Stimulated activated CD4-positive, alpha-beta T cell treated with anti-CD3 and anti-CD28 coated beads, Interleukin-15, amount 100 ng/mL, for 48 hours (primary cell): ENCODE measurements at places on chromosomes 5 and 9.

DNA sequence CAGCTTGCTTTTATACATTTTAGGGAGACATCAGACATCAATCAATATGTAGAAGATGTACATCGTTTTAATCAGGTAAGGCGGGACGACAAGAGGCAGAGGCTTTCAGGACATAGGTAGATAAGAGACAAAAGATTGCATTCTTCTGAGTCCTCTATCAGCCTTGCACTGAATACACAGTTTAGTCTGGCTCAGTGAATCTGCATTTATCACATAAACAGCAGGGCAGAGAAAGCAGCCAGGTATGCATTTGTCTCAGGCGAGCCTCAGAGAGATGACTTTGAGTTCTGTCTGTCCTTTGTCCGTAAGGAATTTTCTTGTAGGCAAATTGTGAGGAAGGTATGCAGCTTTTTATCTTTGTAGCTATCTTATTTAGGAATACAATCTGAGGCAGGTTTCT is 202.8 kb upstream of the TAS2R1 start:
- no peak for DNase-seq

GRCh38 chr5:141560725-141561483 is 57.9 kb downstream of the DIAPH1 start:
- DNase-seq: no peak

DNA sequence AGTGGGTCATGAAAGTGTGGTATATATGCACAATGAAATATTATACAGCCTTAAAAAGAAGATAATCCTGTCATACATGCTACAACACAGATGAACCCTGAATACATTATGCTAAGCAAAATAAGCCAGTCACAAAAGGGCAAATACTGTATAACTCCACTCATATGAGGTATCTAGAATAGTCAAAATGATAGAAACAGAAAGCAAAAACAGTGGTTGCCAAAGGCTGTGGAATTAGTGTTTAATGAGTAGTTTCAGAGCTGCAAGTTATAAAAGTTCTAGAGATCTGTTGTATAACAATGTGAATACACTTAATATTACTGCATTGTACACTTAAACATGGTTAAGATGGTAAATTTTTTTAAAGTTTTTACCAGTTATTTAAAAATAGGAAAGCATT is 135.0 kb downstream of the OXCT1 start:
- DNase-seq: no peak

- no peak for DNase-seq
Observed at GRCh38 chr5:154345255-154345952, 100.4 kb upstream of the SAP30L start.

GRCh38 chr9:76456202-76456926 is 2.6 kb upstream of the GCNT1 start:
- DNase-seq: no peak

DNA sequence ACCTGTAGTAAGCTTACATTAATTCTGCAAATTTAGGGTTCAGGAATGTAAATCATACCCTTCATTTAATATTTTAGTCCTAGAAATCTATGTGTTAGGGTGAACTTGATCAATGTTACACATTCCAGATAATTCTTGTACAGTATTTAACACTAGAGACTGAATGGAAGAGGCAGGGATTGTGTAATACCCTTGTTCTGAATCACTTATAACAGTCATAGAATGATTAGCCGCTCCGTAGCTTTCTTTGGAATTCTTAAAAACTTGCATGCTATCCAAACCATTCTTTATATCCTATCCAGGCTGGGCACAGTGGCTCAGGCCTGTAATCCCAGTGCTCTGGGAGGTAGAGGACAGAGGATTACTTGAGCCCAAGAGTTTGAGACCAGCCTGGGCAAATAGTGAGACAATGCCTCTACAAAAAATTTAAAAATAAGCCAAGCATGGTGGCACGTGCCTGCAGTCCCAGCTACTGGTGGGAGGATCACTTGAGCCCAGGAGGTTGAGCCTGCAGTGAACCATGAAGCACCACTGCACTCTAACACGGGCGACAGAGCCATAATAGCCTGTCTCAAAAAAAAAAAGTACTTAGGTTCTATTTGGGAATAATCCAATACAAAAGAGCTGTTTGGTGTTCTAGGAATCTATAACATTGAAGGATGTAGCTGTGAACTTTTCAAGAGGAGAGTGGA is 8.3 kb downstream of the ZNF483 start:
- no peak for DNase-seq

GRCh38 chr5:60810438-60811085 is 33.5 kb downstream of the ELOVL7 start:
- DNase-seq: no peak

GRCh38 chr5:97136475-97136874 is 5.9 kb downstream of the LIX1 start:
- DNase-seq: no peak

GRCh38 chr5:43168175-43168574 is 23.9 kb upstream of the NIM1K start:
- no peak for DNase-seq

GRCh38 chr5:544675-545355 is 20.6 kb upstream of the SLC9A3 start:
- no peak for DNase-seq

- no peak for DNase-seq
Observed at GRCh38 chr9:32339424-32339823, 45.0 kb upstream of the ACO1 start.

- no peak for DNase-seq
Observed at GRCh38 chr5:112646139-112646936, 91.3 kb upstream of the APC start.

DNA sequence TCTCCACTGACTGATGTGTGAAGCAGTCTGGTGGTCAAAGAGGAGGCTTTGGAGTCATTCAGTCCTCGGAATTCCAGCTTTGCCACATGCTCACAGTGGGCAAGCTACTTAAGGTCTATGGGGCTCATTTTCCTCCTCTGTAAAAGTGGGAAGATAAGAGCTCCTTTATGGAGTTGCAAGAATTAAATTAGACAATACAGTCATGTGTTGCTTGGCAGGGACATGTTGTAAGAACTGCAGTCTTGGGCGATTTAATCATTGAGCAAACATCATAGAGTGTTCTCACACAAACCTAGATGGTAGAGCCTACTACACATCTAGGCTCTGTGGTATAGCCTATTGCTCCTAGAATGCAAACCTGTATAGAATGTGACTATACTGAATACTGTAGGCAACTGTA is 253.9 kb downstream of the SH3GL2 start:
- no peak for DNase-seq

DNA sequence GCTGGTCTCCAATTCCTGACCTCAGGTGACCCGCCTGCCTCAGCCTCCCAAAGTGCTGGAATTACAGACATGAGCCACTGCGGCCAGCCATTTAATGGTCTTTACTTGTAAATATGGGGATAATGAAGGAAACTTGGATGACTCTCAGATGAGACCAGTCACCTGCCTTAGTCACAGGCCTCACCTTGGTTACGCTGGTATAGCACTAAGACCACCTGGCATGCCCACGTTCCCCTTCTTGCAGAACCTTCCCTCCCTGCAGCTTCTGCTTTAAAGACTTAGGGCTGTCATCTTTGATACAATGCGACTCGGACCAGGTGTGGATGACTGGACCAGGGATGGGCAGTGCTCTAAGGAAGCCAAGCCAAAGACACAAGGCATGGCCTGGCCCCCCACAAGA is 629.9 kb downstream of the CCDC171 start:
- DNase-seq: no peak

- no peak for DNase-seq
Observed at GRCh38 chr5:37028910-37029309, 152.3 kb downstream of the NIPBL start.

DNA sequence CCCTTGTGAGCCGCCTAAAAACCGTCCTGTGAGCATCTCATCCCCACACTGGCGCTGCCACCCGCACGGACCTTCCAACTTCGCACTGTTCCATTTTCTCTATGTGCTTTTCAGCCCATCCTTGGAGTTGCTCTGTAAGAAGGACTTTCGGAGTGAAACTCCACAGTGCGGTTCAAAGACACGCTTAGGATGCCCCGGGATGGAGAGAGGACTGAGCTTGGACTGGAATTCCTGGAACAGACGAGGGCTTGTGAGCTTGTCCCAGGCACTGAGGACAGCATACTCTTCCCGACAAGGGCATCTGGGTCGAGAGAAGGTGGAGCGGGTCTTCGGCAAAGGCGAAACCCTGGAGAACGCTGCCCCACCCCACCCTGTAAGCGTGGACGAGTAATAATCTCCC is 187.8 kb downstream of the MEF2C start:
- no peak for DNase-seq

GRCh38 chr9:129556491-129557191 is 64.3 kb downstream of the C9orf50 start:
- DNase-seq: no peak

GRCh38 chr5:68057191-68057590 is 158.4 kb upstream of the PIK3R1 start:
- DNase-seq: no peak

DNA sequence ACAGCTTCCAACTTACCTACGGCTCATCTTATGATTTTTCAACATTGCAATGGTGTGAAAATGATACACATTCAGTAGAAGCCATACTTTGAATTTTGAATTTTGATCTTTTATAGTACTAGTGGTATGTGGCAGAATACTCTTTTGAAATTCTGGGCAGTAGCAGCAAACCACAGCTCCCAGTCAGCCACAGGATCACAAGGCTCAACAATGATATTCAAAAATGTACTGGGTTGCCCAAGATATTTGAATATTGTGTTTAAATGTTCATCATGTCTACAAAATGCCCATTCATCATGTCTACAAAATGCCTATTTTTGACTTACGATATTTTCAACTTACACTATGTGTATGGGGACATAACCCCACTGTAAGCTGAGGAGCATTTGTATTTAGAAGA is 81.3 kb upstream of the PRR16 start:
- DNase-seq: no peak

DNA sequence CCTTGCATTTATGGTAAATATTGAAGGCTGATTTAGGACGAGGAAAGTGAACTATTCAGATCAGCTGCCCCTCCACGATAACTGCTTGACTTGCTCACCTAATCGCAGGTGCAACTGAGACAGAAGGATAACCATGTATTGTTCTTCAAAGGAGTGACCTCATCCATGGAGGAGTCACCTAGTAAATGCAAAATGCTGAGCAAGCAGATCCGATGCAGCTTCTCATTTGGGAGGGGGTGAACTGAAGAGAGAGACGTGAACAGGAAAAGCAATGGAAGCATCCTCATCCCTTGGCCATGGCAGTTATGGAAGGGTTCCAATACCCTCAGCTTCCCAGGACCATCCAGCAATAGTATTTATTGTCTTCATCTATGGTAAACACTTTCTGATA is 47.5 kb downstream of the RASGRF2 start:
- peak; percentile 21 for DNase-seq

DNA sequence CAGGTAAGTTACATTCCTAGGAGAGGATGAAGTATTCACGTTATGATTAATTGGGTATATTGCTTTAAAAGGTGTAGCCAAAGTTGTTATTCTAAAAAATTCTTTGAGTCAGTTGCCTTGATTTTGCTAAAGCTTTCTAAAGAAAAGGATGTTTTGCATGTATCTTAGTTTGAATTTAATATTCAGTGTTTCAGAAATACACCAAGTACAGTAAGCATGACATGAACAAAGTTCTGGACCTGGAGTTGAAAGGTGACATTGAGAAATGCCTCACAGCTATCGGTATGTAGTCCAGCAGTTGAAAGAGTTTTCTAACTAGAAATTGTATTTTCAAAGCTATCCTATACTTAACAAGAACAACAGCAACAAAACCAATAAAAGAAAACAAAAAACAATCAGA is 14.2 kb downstream of the ANXA1 start:
- DNase-seq: no peak

DNA sequence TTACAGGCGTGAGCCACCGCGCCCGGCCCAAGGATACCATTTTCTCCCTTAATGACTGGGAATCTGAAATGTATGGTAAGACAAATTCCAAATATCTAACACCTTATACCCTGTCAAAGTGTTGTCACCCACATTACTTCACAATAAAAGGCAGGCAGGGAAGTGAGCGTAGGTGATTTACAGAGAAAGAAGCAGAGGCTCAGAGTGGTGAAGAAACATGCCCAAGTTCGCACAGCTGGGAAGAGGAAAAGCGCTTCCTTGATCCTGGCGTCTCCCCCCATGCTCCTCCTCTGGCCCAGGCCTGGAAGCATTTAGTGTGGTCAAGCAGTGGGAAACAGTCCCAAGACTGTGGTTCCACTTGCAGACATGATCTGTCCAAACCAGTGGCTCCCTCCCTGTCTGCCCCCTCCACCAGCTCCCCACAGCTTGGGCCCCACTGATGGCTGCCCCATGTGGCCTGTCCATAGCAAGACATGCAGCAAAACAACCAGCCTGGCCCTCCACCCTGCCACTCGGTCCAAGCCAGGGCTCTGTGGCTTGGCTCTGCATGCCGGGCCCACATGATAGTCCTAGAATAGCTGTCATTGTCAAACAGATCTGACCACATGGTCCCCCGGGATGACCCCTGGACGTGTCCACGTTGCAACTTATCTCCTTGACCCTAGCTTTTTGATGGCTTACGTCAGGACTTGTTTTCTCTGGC is 107.2 kb downstream of the TTLL11 start:
- no peak for DNase-seq

GRCh38 chr9:83622433-83622938 is 457 bp upstream of the IDNK start:
- peak; percentile 49 for DNase-seq

DNA sequence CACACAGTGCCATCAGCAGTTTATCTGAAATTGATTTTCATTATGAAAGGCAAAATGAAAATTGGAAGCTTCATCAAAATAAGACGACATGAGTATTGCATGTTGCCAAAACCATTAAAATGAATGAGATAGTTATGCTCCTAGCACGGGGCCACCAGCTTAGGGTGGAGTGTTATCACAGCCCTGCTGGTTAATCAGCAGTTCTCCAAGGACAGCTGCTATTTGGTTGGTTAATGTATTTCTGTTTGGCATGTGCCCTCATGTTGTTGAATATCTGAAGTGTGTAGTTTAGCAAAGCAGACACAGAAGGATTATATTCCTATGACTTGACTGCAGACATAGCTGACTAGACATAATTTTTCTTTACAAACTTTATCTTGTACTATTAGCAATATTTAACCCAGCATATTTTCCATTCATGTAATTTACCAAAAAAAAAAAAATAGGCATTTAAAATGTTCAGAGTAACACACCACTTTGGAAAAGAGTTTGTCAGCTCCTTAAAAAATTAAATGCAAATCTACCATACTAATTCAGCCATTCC is 98.6 kb upstream of the PIK3R1 start:
- DNase-seq: no peak

- no peak for DNase-seq
Observed at GRCh38 chr5:152560512-152561137, 155.5 kb upstream of the NMUR2 start.

DNA sequence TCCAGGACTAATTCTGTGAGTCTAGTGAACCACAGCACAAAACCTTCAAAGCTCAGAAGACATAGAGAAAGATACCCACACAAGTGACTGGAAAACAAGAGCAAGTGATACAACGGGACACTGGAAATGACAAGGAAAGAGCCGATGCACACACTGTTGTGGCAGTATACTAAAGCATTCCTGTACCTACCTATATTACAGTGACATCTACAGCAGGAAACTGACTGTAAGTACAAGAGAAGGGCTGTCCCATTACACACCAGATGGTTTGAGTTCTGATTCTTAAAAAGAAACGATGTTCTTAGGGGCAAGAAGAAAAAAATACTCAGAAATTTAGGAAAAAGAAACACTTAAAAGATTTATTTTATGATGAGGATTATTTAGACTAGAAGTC is 18.5 kb downstream of the TMEM245 start:
- DNase-seq: no peak

GRCh38 chr5:124909734-124910133 is 163.3 kb upstream of the ZNF608 start:
- no peak for DNase-seq
